Central memory CD4-positive, alpha-beta T cell (primary cell): ENCODE measurements at places on chromosomes 13 and 19.

GRCh38 chr13:94464771-94465170 lies 14.7 kb downstream of the DCT start:
- DNase-seq: no peak

GRCh38 chr13:55583953-55584593 lies 1556.6 kb upstream of the PRR20A start:
- no peak for DNase-seq

- no peak for DNase-seq
Observed at GRCh38 chr13:99053636-99054233, 75.9 kb upstream of the DOCK9 start.

GRCh38 chr13:39777527-39778061 lies 122.1 kb downstream of the COG6 start:
- DNase-seq: peak; percentile 10

DNA sequence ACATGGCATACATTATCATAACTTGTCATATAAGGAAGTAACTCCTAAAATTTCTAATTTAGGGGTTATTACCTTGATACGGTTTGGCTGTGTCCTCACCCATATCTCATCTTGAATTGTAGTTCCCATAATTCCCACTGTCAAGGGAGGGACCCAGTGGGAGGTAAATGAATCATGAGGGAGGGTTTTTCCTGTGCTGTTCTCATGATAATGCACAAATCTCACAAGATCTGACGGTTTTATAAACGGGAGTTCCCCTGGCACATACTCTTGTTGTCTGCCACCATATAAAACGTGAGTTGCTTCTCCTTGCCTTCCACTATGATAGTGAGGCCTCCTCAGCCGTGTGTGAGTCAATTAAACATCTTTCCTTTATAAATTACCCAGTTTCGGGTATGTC lies 76.0 kb downstream of the ZDHHC20 start:
- no peak for DNase-seq

DNA sequence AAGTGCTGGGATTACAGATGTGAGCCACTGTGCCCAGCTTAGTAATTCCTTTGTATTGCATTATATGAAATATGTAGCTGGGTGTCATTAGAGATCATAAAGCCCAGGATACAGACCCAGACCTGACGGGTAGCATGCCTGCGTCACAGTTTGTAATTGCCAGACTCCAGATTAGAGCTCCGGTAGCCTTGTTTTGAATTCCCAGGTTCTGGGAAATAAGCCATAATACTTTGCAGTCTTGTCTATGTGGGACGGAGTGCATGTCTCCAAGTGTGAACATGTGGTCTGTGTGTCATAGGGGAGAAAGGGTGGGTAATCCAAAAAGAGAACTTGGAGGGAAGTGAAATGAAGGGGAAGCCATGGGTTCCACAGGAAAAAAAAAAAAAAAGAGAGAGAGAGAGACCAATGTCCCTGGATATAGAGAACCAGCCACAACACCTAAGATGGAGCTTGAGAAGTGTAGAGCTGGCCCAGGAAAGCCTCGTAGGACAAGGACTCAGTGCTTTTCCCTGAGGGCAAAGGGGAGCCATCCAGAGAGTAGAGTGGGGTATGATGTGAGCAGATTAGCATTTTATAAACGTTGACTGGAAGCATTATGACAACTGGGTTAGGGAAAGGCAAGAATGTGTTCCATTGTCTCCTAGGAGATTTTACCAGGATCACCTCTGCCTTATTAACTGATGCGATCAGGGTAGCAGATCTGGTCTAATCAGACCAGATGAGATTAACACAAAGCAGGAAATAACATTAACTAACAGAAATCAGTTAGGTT lies 2.6 kb downstream of the ZSCAN4 start:
- DNase-seq: no peak

GRCh38 chr13:106033659-106034058 lies 501.8 kb downstream of the EFNB2 start:
- DNase-seq: no peak

GRCh38 chr19:2624537-2625091 lies 77.9 kb downstream of the GNG7 start:
- no peak for DNase-seq

DNA sequence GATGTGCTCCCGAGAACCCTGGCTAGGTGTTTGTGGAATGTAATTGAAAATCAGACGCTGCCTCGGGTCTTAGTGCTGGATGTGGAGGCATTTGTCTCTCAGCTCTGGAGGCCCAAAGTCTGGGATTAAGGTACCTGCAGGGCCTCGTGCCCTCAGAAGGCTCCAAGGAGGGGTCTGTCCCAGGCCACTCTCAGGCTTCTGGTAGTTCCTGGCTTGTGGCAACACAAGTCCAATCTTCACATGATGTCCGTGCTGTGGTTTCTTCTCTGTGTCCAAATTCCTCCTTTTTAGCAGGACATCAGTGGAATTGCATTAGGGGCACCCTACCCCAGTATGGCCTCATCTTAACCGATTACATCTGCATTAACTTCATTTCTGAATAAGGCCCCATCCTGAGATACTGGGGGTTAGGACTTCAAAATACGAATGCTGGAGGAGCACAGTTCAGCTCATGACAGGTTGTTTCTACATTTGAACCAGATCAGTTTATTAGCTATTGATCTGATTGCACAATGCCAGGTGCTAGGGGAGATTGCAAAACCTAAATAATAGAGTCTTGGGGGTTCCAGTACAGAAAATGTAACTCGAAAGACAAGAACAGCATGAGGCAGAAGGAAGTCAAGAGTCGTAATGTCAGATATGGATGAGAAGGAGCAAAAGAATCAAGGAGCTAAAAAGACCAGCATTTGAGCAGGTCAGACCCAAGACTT lies 3.9 kb downstream of the ARHGEF7 start:
- DNase-seq: no peak

GRCh38 chr19:46859637-46860124 lies 1.1 kb upstream of the ARHGAP35 start:
- DNase-seq: no peak

GRCh38 chr19:55050749-55051532 lies 12.0 kb downstream of the RDH13 start:
- no peak for DNase-seq

- DNase-seq: no peak
Observed at GRCh38 chr19:31961191-31961590, 384.2 kb upstream of the ZNF507 start.

DNA sequence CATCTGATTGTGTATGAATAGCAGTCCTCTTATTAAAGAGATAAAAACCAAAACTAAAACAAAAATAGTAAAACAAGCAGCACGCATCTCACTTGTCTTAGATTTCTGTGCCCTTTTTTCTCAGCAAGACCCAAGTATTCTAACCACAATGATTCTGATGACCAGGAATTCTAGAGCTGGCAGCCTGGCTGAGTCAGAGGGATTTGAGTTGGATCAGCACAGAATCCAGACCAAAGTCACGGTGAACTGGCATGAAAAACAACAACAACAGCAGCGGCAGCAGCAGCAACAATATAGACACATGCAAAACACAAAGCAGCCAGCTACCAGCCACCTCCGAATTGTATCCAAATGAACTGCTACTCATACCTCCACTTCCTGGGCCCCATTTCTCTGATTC lies 360.5 kb downstream of the KCNRG start:
- no peak for DNase-seq

DNA sequence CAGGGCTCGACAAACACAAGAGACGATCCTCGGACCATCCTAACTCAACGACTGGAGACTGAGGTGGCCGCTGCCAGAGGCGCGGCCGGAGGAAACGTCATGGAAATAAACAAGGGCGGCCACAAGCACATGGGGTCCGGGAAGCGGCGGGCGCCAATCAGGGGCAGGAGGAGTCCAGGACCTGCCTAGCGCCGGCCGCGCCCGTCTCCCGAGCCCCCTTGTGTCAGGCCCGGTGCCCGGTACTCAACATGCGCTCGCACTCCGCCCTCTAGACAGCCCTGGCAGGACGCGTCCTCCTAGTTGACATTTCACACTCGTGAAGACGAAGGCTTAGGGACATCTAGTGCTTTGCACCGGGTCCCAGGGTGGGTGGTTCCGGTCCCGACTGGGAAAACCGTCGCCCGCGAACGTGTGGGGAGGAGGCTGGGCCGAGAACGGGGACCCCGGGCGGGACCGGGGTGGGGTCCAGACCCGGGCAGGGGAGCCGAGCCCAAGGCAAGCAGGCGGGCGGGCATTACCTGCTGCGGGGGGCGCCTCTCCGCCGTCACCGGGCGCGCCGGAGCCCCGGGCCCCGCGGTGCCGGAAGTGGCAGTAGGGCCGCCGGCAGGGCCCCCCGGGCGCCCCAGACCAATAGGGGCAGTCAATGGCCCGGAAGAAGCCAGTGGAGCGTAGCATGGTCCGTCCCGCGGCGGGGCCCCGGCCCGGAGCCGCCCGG lies 442 bp downstream of the REXO1 start:
- no peak for DNase-seq

- DNase-seq: no peak
Observed at GRCh38 chr13:89822467-89822866, 1525.0 kb upstream of the MIR17HG start.
